ENCODE measurements at places on chromosomes 3 and 15.

DNA sequence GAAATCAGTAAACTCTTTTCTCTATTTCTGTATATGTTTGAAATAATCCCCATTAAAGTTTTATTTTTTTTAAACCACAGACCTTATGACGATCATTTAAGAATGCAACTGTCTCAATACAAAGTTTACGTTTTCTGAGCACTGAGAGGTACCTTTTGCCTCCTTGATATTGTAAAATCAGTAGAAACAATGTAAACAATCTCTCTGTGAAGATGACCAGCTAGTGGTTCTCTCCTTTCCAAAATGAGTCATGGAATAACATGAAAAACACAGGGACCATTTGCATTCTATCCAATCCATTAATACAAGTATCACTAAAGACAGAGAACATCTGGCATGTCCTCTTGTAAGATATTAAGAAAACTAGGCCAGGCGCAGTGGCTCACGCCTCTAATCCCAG lies 48.8 kb downstream of the RAD18 start:
- no peak for DNase-seq

DNA sequence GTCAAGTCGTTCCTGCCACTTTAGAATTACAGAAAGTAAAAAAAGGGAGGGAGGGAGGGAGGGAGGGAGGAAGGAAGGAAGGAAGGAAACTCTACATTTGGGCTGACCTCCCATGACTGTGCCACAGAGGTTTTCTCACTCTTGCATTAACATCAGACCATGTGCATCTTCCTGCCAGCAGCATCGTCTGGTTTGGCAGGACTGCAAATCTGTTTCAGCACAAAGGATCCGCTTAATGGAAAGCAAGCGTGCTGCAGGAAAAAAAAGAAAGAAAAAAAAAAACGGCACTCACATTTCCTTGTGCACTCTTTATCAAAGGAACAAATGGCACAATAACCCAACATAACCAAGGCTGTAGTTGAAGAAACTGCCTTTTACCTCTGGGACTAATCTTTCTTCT lies 148.8 kb upstream of the HES1 start:
- DNase-seq: no peak

DNA sequence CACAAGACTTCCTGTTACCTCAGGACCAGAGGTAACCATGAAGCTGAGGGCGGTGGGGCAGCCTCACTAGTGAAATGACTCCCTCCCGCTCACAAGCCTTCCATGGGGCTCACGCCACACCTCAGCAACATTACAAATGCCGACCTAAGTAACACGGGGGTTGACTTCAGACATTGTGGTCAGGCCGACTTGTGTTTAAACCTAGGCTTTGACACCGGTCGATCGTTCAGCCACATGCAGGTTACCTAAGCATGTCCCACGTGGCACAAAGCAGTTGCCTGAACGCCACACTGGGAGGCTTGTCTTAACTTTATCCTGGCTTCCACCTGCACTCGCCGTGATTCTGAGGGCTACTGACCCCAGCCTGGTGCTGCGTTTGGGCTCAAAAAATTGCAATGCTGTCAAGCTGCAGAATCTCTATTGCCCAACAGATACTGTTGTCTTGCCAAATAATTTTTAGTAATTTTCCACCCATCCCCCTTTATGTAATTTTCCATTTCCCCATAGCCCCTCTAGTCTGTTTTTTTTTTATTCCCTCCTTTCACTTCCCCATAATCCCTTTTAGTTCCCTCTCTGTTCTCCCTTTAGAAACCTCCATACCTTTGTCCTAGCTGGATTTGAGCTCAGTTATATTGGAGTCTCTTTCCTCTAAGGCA lies 158.6 kb upstream of the RGMA start:
- no peak for DNase-seq

DNA sequence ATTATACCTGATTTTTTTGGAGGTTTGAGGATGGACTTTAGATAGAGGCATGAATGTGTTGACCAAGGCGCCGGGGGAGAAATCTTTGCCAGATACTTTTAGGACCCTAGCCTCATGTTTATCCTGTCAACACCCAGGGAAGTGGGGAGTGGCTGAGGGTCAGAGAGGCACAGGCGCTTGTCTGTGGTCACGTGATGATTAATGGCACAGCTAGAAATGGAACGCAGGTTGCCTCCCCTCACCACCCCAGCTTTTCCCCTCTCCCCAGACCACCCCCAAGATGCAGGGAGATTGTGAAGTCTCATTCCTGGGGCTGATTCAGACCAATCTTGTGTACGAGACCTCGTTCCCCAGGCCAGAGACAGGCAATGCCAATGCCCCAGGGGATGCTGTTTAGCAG lies 218.4 kb upstream of the LINGO1 start:
- DNase-seq: no peak

DNA sequence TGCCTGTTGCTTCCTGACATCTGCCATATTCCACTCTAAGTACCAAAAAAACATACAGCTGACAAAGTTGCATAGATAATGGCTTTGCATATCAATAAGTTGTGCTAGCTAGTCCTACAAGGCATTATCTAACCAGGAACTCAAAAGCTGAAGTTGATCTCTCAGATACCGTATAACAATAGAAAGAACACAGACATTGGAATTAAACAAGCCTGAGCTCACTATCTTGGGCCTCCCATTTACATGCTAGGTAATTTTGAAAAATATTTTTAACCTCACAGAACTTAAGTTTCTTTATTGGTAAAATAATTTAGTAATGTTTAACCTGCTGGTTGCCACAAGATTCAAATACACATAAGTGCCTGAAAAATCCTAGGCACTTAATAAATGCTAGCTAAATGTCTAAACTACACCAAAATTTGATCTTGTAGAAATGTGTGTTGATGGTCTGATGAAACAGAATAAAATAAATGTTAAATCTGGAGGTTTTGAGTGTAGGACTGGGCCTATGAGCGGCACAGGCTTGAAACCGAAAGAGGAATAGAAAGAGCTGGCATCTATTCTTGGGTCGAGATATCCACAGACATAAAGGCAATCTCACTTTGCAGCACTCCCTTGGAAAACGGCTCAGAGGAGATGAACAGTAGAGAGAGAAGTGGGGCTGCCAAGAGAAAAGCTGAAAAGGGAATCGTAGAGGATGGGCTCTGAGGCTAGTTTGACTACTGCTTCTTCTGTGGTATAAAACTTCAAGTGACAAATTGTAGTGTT lies 29.9 kb upstream of the TTC14 start:
- DNase-seq: no peak

DNA sequence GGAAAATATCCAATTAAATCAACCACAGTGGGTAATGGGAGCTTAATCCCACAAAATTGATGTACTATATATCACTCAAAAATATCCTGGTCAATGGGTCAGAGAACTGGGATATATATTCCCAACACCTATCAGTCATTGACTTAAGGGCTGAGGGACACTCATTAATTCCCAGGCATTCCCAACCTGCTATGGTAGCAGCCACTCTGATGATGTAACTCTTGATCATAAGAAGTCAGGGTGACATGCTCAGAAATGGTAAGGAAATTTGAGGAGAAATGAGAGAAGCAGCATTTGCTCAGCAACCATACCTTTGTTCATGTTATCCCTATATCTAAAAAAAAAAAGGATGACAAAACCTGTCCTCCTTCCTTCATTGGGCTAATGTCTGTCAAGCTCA lies 3.1 kb upstream of the PLOD2 start:
- no peak for DNase-seq

DNA sequence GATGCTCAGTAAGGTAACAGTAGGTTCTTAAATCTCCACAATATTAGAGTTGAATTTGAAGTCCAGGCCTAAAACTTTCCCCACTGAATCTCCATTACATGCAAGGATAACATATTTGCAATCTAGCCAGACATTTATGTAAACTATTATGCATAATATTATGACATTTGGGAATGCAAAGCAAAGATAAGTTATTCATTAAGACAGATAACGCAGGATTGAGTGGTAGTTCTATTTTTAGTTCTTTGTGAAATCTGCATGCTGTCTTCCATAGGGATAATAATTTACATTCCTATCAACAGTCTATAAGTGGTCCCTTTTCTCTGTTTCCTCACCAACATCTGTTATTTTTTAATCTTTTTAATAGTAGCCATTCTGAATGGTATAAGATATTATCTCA lies 333.5 kb downstream of the AGBL1 start:
- no peak for DNase-seq

GRCh38 chr3:184523825-184524615 lies 37.6 kb upstream of the EPHB3 start:
- no peak for DNase-seq

DNA sequence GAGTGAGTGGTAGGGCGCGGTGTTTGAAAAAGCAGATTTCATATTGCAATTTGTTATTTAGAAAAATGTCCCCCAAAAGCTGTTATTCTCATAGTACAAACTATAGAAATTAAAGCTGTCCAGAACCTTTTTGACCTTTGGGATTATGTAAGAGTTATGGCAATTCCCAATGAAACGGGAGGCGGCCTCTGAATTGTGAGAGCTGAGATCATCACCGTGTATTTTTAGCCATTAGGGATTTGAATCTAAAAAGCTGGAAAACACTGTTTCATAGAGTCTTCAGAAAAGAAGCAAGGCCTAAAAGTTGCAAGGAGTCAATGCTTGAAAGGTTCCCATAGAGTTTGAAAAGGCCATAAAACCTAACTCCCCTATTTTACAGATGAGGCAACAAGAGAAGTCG lies 38.6 kb upstream of the SLC25A26 start:
- DNase-seq: no peak
